Nasal cavity respiratory epithelium epithelial cell of viscerocranial mucosa (primary cell): ENCODE measurements at places on chromosomes 1 and 21. TPM values are rescaled to one million over a fixed set of nuclear protein-coding genes. Genes with fewer than 3 reads are reported as not detected.

VWA1 gene
- 2.1 and 18.4 TPM in 2 replicates for total RNA-seq

ANGPTL3 gene
- total RNA-seq = not detected in 2 replicates

HFM1 gene
- total RNA-seq = under 0.01 TPM in 1 of 2 replicates, not detected in the other

PRAMEF6 gene
- total RNA-seq = not detected in 2 replicates

ACTN2 gene
- under 0.01 TPM in 1 of 2 replicates, not detected in the other for total RNA-seq

PTGS2 gene
- 65.2 and 99.1 TPM in 2 replicates for total RNA-seq

FCRL3 gene
- not detected in 2 replicates for total RNA-seq

JAM2 gene
- not detected in 2 replicates for total RNA-seq

HTR1D gene
- under 0.01 and 0.07 TPM in 2 replicates for total RNA-seq

RCC1 gene
- total RNA-seq = 59.8 and 76.6 TPM in 2 replicates

LAMC2 gene
- total RNA-seq = 1,196 and 2,227 TPM in 2 replicates

ATP6V1G3 gene
- total RNA-seq = not detected in 2 replicates

UMODL1 gene
- total RNA-seq = 0.07 TPM in 1 of 2 replicates, not detected in the other

TEX38 gene
- not detected in 2 replicates for total RNA-seq

RPL5 gene
- total RNA-seq = 1,640 and 2,359 TPM in 2 replicates

PADI4 gene
- total RNA-seq = not detected in 2 replicates

GABRD gene
- total RNA-seq = not detected in 2 replicates

AMY2A gene
- total RNA-seq = not detected in 2 replicates

GCSAML gene
- under 0.01 TPM in 1 of 2 replicates, not detected in the other for total RNA-seq

GABPA gene
- 17.4 and 24.7 TPM in 2 replicates for total RNA-seq

TRIM17 gene
- 1.7 and 5.3 TPM in 2 replicates for total RNA-seq

SH2D5 gene
- 39.8 and 51.6 TPM in 2 replicates for total RNA-seq

TMEM81 gene
- total RNA-seq = 2.1 and 3.0 TPM in 2 replicates

SLC22A15 gene
- 34.2 and 38.5 TPM in 2 replicates for total RNA-seq
